ENCODE measurements at places on chromosomes 12 and 14. TPM values are rescaled to one million over a fixed set of nuclear protein-coding genes. Genes with fewer than 3 reads are reported as not detected.

DNA sequence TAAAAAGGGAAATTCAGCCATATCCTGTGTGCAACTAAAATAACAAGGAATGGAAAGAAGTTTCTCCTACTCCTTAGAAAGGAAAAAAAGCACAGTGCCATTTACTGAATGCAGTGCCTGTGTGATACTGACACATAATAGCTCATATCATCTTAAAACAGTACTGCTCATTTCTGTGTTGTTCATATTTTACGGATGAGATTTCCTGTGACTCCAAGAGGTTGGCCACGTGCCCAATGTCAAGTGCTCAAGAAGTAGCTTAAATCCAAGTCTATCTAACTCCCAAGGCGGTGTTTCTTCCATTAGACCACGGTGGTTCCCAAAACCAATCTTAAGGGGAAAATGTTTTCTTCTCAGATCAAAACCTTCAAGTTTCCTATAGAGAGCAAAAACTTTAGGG lies 20.0 kb downstream of the MAP3K9 start:
- H3K4me1 ChIP-seq, result peaks cover 13% of the 10 kb centered on the region
- no peak overlapping the region for H3K27ac ChIP-seq
- no peaks in the 10 kb centered on the region for H3K27me3 ChIP-seq
- no peak for DNase-seq
- no peaks in the 10 kb centered on the region for H3K36me3 ChIP-seq

The SAMD15 gene
- total RNA-seq, result 0.54 TPM

DNA sequence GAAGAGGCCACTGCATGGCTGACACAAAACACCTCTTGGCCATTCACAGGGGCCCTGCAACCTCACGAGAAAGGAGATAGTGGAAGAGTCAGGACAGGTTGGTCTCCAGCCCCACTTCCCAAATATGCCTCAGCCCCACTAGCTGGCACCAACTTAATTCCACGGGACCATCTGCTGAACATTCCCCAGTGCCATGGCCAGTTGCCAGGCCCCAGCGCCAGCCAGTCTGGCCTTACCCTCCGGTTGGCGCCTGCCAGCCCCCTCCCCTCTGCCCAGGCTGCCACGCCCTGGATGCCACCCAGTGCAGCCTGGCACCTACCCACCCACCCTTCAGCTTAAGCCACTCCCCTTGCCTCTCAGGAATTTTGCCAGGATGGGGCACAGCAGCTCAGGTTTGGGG lies 21.2 kb upstream of the HSPB8 start:
- H3K4me1 ChIP-seq, result no peaks in the 10 kb centered on the region
- no peak overlapping the region for H3K4me3 ChIP-seq
- H3K36me3 ChIP-seq, result no peaks in the 10 kb centered on the region
- peak; percentile 68 for DNase-seq
- peaks cover 16% of the 10 kb centered on the region for H3K27me3 ChIP-seq

The KCNC2 gene
- not detected for total RNA-seq

The TEX52 gene
- total RNA-seq, result not detected

The ADAM21 gene
- not detected for total RNA-seq

Data from spleen (tissue), 13 donors.